ENCODE measurements at places on chromosomes 1 and 21.

GRCh38 chr1:161137881-161138280 is 5.4 kb upstream of the DEDD start:
- DNase-seq: no peak

GRCh38 chr1:28119556-28119955 is 31.1 kb upstream of the EYA3 start:
- no peak for DNase-seq

GRCh38 chr1:171881442-171881841 is 40.1 kb downstream of the DNM3 start:
- no peak for DNase-seq

- no peak for DNase-seq
Measured at GRCh38 chr1:12272770-12273169, 42.9 kb downstream of the VPS13D start.

GRCh38 chr1:188128761-188129160 is 1300.0 kb downstream of the PLA2G4A start:
- DNase-seq: peak; percentile 54

DNA sequence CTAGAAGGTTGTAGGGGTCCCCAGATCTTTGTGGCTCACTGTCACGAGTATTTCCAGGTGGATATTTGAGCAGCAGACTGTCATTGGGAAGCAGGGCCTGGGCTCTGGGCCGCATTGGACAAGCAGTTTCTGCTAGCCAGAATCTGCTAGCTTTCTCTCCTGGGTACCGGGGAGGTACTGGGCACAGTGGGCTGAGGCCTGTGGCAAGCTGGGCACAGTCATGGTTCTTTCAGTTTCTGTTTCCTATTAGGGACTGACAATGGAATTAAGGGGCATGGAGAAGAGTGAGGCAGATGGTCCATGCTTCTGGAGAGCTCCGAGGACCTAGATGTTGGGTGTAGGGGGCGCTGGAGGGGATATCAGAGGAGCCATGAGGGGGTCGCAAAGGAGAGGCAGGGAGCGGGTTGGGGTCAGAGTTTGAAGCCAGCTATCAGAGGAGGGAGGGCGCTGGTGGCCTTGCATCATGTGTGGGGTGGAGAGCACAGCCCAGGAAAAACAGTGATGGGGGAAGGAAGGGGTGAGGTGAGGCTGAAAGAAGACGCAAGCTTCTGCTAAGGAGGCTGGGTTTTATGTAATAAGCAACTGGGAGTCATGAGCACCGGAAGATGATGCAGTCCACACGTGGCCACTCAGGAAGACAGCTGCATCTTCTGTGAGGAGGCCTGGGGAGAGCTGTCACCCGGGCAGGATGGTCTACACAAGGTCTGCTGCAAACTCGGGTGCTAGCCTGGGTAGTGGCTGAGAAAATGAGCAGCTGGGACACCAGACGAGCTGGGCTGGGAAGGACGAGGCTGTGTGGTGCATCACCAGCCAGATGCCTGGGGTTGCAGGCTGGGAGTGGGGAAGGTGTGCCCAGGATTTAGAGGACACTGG is 72.7 kb downstream of the IER5 start:
- DNase-seq: no peak

GRCh38 chr1:160553778-160554177 is 25.5 kb downstream of the CD84 start:
- no peak for DNase-seq

DNA sequence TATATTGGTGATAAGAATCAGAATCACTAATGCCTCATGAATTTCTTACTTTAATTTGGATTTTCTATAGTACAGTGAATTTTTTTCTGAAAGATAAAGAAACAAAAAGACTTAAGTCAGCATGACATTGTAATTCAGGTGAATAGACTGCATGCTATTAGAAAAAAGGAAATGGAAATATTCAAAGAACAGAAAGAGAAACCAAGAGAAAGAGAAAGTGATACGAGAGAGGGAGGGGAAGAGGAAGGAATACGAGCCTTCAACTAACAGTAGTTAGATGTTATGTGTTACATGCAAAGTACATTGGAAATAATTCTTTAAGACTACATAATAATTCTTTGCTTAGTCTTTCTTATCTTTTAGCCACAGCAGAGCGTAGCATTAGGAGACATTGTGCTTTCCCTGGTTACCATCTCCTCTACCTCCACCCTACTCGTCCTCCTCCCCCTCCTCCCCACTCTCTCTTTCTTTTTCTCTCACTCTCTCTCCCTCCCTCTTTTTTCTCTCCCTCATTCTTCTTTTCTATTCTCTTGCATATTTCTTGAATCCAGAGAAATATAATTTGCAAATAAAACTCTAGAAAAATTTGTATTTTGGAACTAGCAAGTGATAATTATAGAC is 46.4 kb upstream of the ADGRL4 start:
- peak; percentile 24 for DNase-seq

DNA sequence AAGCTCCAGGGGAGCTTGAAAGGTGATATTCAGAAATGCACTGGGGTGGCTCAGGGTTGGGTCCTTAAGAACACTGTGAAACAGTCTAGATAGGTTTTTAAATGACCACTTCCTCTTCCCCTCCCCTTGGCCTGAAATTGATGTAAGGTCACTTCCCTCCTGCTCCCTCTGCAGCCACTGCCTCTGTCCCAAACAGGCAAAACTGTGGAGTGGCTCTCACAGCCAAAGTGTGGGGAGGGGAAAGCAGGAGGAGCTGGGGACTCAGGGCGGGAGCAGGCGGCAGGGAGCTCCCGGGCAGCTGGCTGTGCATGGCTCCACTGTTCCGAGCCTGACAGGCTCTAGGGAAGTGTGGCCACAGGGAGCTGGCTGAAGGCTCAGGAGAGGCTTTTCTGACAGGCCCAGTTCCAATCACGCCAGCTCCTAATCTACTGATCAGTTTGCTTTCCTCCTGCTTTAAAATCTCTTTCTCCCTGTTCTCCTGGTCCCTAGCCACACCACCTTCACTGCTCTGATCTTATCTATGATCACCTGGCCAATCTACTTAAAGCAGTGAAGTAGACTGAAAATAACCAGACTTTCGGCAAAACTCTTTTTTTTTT is 5.1 kb upstream of the CSRP1 start:
- no peak for DNase-seq
